HT-29 (cell line): ENCODE measurements at places on chromosomes 4 and X. TPM values are rescaled to one million over a fixed set of nuclear protein-coding genes. Genes with fewer than 3 reads are reported as not detected.
A peak's percentile ranks its signal among the peaks of the same experiment; 100 is the strongest.

The HTRA3 gene
- total RNA-seq: not detected in 2 replicates

DNA sequence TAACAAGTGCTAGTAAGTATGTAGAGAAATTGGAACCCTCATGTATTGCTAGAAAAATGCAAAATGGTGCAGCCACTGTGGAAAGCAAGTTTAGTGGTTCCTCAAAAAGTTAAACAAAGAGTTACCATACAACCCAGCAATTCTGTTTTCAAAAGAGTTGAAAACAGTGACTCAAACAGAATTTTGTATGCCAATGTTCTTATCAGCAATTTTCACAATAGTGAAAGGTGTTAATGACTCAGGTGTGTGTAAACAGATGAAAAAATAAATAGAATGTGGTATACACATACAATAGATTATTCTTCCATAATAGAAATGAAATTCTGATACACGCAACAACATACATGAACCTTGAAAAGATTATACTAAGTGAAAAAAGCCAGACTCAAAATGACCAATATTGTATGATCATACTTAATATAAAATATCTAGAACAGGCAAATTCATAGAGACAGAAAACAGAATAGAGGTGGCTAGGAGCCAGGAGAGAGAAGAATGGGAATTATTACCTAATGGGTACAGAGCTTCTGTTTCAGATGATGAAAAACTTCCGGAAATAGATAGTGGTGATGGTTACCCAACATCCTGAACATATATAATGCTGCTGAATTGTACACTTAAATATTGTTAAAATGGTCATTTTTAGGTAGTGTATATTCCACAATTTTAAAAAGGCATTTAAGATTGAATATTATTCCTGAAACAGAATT, 51.6 kb downstream of the WDFY3 start:
- no peak for DNase-seq

- DNase-seq: peak; percentile 51
These were observed 59.4 kb downstream of the POLR2B start for GRCh38 chr4:57037982-57038604.

DNA sequence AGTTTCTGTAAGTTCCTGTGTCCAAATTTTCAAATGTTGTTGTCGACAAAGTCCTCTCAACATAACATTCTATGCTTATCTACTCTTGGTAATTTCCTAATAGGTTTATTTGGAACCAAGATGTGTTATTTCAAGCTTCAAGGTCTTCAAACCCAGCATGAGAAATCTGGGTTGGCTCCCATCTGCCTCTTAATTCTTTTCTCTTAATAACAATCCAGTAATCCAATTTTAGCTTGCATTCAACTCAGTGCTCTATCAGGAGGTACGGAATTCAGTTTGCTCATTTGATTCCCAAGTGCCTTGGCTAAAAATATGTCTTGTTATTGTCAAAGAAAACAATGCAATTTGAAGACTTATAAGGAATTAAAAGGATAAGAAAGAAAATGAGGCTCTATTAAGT, 235.5 kb upstream of the MID1 start:
- no peak for DNase-seq

DNA sequence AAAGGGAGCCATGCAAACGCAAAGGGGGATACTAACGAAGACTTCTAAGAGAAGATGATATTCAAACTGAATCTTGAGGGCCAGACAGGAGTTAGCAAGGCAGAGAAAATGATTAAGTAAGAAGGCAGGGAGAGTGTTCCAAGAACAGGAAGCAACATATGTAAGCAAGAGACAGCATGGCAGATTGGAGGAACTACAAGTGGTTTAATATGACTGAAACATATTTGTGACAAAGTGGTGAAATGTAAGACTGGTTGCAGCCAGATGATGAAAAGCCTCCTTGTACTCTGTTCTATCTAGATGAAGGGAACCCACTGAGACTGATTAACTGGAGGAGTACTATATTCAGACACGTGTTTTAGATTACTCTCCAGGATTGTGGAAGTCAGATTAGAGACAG, 116.6 kb upstream of the DIAPH2 start:
- DNase-seq: no peak

The TMPRSS11F gene
- not detected in 2 replicates for total RNA-seq

- DNase-seq: no peak
These were observed 15.8 kb downstream of the LEF1 start for GRCh38 chr4:108152980-108153379.

- DNase-seq: peak; percentile 30
These were observed 308.8 kb upstream of the TECRL start for GRCh38 chr4:64718091-64718490.

GRCh38 chr4:159445692-159446091, 342.8 kb downstream of the RAPGEF2 start:
- DNase-seq: no peak

The TCP11X2 gene
- not detected in 2 replicates for total RNA-seq

The SAGE1 gene
- total RNA-seq: not detected in 2 replicates

DNA sequence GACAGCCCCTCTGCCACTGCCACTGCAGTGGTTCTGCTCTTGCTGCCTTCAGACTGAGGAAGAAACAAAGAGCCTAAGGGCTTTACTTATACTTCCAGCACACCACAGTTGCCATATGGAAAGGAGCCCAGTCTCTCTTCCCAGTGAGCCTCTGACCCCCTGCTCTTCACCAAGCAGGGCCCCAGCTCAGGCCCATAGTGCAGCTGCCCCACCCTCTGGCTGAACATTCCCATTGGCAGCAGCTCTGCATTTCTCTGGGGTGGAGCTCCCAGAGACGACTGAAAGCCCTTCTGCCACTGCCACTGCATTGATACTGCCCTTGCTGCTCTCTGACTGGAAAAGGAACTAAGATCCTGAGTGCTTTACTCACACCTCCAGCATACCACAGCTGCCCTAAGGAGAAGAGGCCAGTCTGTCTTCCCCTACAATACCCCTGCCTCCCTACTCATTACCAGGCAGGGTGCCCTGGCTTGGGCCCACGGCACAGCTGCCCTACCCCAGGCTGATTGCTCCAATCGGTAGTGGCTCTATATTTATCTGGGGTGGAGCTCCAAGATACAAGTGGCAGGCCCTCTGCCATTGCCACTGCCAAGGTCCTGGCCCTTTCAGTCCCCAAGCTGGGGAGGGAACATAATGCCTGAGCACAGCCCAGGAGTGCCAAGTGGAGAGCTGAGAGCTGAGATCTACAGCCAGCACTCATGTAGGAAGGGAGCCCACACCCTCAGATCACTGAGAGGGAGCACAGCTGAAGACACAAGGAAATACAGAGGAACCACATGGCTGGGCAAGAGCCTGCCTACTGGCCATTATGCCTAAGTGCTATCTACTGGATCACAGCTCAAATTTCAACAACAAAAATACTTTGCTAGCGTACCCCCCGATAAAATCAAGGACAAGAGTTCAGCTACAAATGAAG, 36.0 kb downstream of the AWAT2 start:
- no peak for DNase-seq
